G401 (cell line): ENCODE measurements at places on chromosomes 12 and 14. TPM values are rescaled to one million over a fixed set of nuclear protein-coding genes. Genes with fewer than 3 reads are reported as not detected.
A peak's percentile ranks its signal among the peaks of the same experiment; 100 is the strongest.

P2RX7 gene
- not detected in 2 replicates for total RNA-seq

GPRC5D gene
- not detected in 2 replicates for total RNA-seq

NUDT4 gene
- 35.2 and 65.6 TPM in 2 replicates for total RNA-seq

BEST3 gene
- total RNA-seq: 0.61 TPM in 1 of 2 replicates, not detected in the other

- no peak for DNase-seq
Observed at GRCh38 chr12:49086116-49086515, 8.5 kb downstream of the DHH start.

GRCh38 chr12:122395319-122395718, 27.1 kb downstream of the CLIP1 start:
- no peak for DNase-seq

GRCh38 chr12:5078423-5078822, 34.7 kb downstream of the KCNA5 start:
- DNase-seq: no peak

GRCh38 chr14:68563251-68564131, 229.4 kb downstream of the ZFP36L1 start:
- no peak for DNase-seq

DNA sequence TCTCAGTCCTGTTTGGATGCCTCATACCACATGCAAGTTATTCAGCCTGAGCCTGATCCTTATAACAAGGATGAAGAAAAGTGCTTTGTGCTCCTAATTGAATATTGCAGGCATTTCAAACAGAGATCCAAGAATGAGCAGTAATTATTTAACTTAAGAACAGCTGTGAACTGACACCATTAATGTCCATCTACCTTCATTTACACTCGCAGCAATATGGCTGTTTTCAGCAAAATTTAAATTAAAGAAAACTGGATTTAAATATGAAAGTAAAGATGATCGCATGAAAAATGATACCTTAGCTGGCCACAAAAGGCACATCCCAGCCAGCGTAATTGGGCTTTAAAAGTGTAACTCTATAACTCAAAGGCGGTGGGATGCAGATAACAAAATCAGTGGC, 466.3 kb downstream of the GALC start:
- DNase-seq: no peak

- DNase-seq: peak; percentile 2
Observed at GRCh38 chr12:11513288-11513687, 117.9 kb upstream of the PRB2 start.

DNA sequence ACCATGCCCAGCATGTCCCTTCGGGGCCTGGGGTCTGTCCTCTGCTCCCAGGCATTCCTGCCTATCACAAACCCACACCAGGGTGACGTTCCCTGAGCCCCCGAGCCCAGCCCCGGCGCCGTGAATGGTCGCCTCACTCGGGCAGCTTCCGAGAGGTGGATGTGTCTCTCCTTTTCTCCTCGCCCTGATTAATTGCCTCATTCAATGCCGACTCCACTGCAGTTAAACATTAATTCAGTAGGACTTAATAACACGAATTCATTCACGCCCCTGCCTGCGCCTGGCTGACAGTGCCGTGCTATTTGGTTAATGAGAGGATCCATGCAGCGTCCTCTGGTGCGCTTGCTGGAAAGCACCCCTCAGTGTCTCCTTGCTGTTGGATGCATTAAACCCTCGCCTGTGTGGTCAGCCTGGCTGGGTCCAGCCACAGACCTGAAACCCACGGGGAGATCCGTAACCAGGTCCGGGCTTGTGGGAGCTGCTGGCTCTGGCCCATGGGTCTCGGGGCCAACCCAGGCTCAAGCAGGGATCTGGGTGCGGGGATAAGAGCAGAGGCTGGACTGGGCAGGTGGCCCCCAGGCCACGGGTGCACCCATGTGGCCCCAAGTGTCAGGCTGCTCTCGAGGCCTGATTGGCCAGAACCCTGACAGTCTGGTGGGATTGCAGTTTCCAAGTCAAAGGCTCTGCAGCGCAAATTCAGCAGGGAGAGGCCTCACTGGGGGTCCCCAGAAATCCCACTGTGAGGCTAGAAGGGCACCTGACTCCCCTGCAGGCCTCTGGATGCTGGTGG, 55.4 kb downstream of the FBRSL1 start:
- DNase-seq: no peak

- no peak for DNase-seq
Observed at GRCh38 chr14:88947646-88948598, 123.5 kb downstream of the TTC8 start.

DNA sequence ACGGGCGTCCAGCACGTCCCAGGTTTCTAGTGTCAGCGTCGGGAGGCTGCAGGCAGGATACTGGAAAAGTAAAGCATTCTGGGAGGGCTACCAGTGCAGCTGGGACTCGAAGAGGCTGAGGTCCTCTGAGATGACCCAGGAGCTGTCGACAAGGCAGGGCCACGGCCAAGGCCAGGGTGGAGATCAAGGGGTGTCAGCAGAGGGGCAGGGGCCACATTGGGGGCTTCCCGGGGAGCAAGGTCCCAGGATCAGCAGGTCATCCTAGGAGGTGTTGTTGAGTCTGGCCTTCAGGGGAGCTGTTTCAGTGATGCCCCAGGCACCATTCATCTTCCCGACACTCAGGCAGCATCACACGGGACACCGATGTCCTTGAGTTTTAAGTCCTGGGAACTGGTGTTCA, 377.8 kb upstream of the SFSWAP start:
- DNase-seq: no peak
